ENCODE measurements at places on chromosomes 11 and 22. TPM values are rescaled to one million over a fixed set of nuclear protein-coding genes. Genes with fewer than 3 reads are reported as not detected.

DNA sequence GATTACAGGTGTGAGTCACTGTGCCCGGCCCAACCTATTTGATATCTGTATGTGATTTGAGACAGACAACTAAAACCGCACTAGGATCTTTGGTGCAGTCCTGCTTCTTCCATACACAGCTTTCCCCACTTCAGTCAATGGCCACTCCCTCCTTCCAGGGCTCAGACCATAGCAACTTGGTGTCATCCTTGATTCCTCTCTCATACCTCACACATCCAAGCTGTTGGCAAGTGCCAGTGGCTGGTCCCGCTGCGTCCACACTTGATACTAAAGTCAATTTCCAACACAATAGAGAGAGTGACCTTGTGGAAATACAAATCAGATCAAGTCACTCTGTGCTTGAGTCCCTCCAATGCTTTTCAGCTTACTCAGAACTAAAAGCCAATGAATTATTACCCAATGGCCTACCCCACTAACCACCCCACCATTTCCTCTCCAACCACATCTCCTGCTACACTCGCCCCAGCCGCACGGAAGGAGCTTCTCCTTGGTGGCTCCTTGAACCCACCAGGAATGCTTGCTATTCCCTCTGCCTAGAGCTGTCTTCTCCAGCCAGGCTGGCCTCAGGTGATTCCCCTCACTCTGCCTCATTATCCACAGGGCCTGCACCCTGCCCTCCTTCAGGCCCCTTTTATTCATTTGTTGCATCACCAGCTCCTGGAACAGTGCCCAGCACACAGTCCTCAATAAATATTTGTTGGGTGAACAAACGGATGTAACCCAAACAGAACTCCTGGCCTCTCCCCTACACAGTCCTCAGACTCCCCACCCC is 12.9 kb downstream of the ABTB2 start:
- peaks cover 34% of the 10 kb centered on the region for H3K4me1 ChIP-seq
- H3K27ac ChIP-seq = no peak overlapping the region
- no peaks in the 10 kb centered on the region for H3K27me3 ChIP-seq
- no peak for DNase-seq
- no peak overlapping the region for H3K4me3 ChIP-seq
- no peaks in the 10 kb centered on the region for H3K36me3 ChIP-seq

DNA sequence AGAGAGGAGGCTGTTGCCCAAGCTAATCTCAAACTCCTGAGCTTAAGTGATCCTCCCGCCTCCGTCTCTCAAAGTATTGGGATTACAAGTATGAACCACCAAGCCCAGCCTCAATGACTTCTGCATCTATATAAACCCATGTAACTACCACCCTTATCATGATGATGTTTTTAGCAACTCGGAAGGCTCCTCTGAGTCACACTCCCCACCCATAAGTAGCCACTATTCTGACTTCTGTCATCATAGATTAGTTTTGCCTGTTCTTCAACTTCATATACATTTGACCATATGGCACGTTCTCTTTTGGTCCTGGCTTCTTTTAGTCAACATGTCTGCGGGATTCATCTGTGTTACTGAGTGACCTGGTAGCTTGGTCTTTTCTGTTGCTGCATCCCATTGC is 6.4 kb upstream of the FOSL1 start:
- no peaks in the 10 kb centered on the region for H3K4me1 ChIP-seq
- no peaks in the 10 kb centered on the region for H3K36me3 ChIP-seq
- DNase-seq = no peak
- no peak overlapping the region for H3K4me3 ChIP-seq
- peaks cover 55% of the 10 kb centered on the region for H3K27me3 ChIP-seq
- no peak overlapping the region for H3K27ac ChIP-seq

GRCh38 chr11:103109818-103110388 is 677 bp downstream of the DYNC2H1 start:
- peaks cover 8% of the 10 kb centered on the region for H3K36me3 ChIP-seq
- H3K4me1 ChIP-seq = no peaks in the 10 kb centered on the region
- H3K27ac ChIP-seq = peak overlapping the region; percentile 93
- no peaks in the 10 kb centered on the region for H3K27me3 ChIP-seq
- peak overlapping the region; percentile 95 for H3K4me3 ChIP-seq

GRCh38 chr11:57395905-57396623 is 5.6 kb upstream of the PRG2 start:
- no peak overlapping the region for H3K27ac ChIP-seq
- no peak overlapping the region for H3K4me3 ChIP-seq
- H3K27me3 ChIP-seq = peaks cover 12% of the 10 kb centered on the region
- no peak for DNase-seq

- no peak overlapping the region for H3K4me3 ChIP-seq
- H3K4me1 ChIP-seq = no peaks in the 10 kb centered on the region
- no peak overlapping the region for H3K27ac ChIP-seq
These were observed 123.3 kb upstream of the RASSF10 start for GRCh38 chr11:12885717-12886239.

DNA sequence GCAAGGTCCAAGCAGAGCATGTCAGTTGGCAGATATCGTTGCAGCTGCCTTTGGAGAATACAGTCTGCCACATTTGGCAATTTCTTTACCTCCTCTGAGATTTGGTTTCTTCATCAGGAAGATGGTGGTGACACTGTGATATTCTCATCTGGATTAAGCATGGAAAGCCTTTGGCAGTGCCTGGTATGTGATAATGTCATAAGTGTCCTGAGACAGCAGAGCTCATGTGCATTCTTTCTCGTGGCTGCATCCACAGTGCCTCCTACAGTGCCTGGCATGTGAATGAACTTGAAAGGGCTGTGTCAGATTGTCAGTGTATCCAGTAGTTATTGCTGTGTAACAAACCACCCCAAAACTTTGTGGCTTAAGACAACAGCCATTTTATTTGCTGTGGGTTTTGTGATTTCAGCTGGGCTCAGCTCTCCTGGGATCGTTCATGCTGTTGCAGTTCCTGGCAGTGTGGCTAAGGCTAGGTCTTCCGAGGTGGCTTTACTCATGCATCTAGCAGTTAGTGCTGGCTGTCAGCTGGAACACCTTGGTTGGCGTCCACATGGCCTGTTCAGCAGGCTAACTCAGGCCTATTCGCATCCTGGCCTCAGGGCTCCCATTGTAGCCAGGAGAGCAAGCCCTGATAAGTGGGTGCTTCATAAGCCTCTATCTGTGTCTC is 35.7 kb upstream of the MICAL2 start:
- H3K27me3 ChIP-seq = peaks cover 6% of the 10 kb centered on the region
- H3K4me1 ChIP-seq = peaks cover 13% of the 10 kb centered on the region
- DNase-seq = no peak
- no peak overlapping the region for H3K27ac ChIP-seq

DNA sequence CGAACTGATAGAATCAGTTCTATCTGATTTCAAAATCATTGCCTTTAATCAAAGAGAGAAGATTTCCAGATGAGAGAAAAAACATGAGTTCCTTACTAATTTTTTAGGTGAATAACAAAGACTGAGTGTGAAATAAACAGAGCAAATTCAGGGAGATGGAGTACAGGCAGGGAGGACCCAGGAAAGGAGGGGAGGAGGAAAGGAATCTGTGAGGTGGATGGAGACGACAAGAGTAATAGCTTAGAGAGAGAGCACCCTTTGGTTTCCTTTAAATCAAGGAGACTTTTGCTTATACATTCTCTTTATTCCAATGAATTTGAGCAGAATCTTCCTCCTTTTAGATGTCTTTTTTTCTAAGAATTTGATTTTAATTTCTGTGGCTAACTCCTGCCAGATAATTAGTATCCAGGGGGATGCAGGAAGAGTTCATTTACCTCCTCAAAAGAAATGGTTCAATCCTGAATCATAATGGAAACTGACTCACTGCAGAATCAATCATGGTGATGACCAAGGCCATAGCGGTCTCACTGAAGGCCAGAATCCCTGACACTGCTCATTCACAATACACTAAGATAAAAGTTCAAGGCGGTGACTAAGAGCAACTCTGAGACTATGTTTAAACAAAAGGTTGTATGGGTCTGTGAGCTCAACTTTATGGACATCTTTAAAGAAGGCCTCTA is 234.0 kb upstream of the ZC3H12C start:
- H3K4me3 ChIP-seq = no peak overlapping the region
- H3K4me1 ChIP-seq = no peaks in the 10 kb centered on the region
- no peak overlapping the region for H3K27ac ChIP-seq
- DNase-seq = no peak

DNA sequence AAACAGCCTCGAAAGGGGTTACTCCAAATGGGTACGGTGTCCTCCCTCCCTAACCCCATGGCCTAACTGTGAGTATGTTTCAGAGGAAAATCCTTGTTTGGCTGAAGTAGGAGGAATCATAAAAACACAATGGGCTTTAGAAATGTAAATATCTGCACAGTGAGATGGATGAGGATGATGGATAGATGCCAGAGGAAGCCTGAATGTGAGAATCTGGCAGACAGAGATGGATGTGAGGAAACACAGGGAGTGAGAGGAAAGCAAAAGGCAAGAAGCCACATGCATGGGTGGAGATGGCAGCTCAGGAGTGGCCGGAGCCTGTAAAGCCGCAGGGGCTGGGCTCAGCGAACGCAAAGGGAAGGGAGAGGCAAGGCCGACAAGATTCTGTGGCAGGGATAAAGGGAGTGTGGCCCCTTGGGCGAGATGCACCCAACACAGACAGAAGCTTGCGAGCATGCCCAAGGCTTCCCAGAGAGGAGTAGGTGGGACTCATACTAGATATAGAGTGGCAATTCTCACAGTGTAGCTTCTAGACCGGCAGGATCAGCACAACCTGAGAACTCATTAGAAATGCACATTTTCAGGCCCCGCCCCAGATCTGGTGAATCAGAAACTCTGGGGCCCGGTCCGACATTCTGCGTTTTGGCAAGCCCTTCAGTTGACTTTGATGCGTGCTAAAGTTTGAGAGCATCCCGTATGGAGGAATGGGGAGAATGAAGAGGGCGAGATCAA is 237.3 kb upstream of the CADM1 start:
- peaks cover 37% of the 10 kb centered on the region for H3K27me3 ChIP-seq
- H3K4me1 ChIP-seq = peaks cover 4% of the 10 kb centered on the region
- DNase-seq = no peak
- no peak overlapping the region for H3K4me3 ChIP-seq
- no peak overlapping the region for H3K27ac ChIP-seq

- DNase-seq = no peak
- H3K27me3 ChIP-seq = no peaks in the 10 kb centered on the region
- no peak overlapping the region for H3K4me3 ChIP-seq
- H3K4me1 ChIP-seq = peaks cover 12% of the 10 kb centered on the region
- H3K36me3 ChIP-seq = peaks cover 3% of the 10 kb centered on the region
- H3K27ac ChIP-seq = no peak overlapping the region
These were observed 12.8 kb upstream of the SMIM38 start for GRCh38 chr11:69142895-69143294.

- peaks cover 28% of the 10 kb centered on the region for H3K27me3 ChIP-seq
- H3K27ac ChIP-seq = no peak overlapping the region
- DNase-seq = no peak
- H3K36me3 ChIP-seq = no peaks in the 10 kb centered on the region
- H3K4me3 ChIP-seq = no peak overlapping the region
- H3K4me1 ChIP-seq = peaks cover 2% of the 10 kb centered on the region
These were observed 4.5 kb downstream of the OSM start for GRCh38 chr22:30262112-30262511.

DNA sequence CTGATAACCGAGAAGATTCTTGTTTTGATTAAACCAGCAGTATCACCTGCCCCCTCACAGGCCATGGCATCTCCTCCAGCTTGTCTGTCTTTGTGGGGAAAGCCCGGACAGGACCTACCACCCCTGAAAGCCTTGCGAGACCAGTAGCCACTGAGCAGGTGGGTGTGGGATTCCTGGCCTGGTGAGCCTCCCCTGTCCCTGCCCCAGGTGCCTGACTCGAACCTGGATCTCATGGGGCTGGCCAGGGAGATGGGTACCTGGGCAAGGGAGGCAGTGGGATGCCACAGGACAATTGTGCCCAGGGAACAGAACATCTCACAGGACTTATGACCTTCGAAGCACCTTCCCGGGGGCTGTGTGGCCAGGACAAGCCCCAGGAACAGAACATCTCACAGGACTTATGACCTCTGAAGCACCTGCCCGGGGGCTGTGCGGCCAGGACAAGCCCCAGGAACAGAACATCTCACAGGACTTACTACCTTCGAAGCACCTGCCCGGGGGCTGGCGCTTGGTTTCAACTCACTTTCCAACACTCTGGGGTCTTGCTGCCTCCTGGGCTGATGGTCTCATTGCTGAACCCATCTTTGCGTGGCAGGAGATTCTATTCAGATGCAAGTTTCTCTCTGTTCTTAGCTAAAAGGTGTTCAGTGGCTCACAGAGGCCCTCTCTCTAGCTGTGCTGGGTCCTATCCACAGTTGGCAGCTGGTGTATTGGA is 854.5 kb downstream of the BRD1 start:
- no peaks in the 10 kb centered on the region for H3K36me3 ChIP-seq
- H3K4me1 ChIP-seq = peaks cover under 1% of the 10 kb centered on the region
- peaks cover 28% of the 10 kb centered on the region for H3K27me3 ChIP-seq
- H3K4me3 ChIP-seq = no peak overlapping the region
- DNase-seq = no peak

DNA sequence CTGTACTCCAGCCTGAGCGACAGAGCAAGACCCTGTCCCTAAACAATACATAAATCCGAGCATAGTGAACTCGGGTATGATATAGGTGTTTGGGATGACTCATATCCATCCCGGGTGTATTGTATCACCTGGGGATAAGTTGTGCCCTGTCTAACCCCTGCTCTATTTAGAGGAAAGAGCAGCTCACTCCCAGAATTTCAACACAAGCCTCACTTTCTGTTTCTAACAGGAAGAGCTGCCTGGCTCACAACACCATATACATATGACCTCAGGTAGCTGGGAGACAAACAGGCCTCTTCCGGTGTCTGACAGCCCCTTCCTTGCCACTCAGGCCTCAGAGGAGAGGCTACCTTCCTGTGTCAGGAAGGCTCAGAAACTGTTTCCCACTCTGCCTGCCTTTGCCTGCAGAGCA is 9.9 kb upstream of the MICALL1 start:
- no peaks in the 10 kb centered on the region for H3K27me3 ChIP-seq
- peaks cover 27% of the 10 kb centered on the region for H3K4me1 ChIP-seq
- no peak overlapping the region for H3K4me3 ChIP-seq
- no peak overlapping the region for H3K27ac ChIP-seq

- no peak overlapping the region for H3K4me3 ChIP-seq
- no peak for DNase-seq
- no peak overlapping the region for H3K27ac ChIP-seq
- peaks cover 77% of the 10 kb centered on the region for H3K27me3 ChIP-seq
- H3K36me3 ChIP-seq = peaks cover 7% of the 10 kb centered on the region
These were observed 8.9 kb downstream of the MN1 start for GRCh38 chr22:27792452-27793161.

Gene KRTAP5-8
- total RNA-seq = 0.24 TPM

Gene DERL3
- 1.5 TPM for total RNA-seq

Gene CASP4
- 0.98 TPM for total RNA-seq

Gene PAX6
- 7.6 TPM for total RNA-seq

Gene ANKK1
- total RNA-seq = 0.41 TPM

Gene NFAM1
- 0.69 TPM for total RNA-seq

Gene OR5P2
- not detected for total RNA-seq

Gene TRIM49D1
- not detected for total RNA-seq

All from progenitor cell of endocrine pancreas (in vitro differentiated cells).